Occipital lobe (tissue), 3 donors: ENCODE measurements at places on chromosomes 5 and 9. TPM values are rescaled to one million over a fixed set of nuclear protein-coding genes. Genes with fewer than 3 reads are reported as not detected.

GRCh38 chr9:38048316-38048969 lies 20.6 kb downstream of the SHB start:
- no peak for DNase-seq

The SLC23A1 gene
- not detected for total RNA-seq

GRCh38 chr5:92641031-92641962 lies 939.7 kb downstream of the NR2F1-AS1 start:
- DNase-seq, result no peak

GRCh38 chr5:33936004-33936380 lies 194 bp upstream of the RXFP3 start:
- peak; percentile 18 for DNase-seq

DNA sequence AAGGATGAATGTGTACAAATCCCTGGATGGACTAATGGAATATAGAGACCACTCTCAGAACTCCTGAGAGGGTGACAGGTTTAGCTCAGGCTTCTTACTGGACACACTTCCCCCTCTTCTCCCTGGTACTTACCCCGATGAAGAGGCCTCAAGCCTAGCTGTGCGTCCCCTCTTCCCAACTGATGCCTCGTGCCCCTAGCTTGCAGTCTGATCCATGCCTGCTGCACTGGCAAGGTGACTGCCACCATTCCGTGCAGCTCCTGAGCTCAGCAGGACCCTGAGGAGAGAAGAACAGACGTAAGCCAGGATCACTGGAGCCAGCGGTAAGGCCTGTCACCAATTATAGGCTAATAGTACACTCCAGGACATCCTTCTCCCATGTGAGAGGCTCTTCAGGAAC lies 5.5 kb upstream of the STOML2 start:
- no peak for DNase-seq

The RABEPK gene
- 17.5 TPM for total RNA-seq

GRCh38 chr5:74679966-74680365 lies 5.1 kb upstream of the HEXB start:
- no peak for DNase-seq

- no peak for DNase-seq
Observed at GRCh38 chr9:27487128-27487640, 36.9 kb upstream of the IFNK start.

The KIF24 gene
- total RNA-seq, result 0.78 TPM

The CDH6 gene
- 21.5 TPM for total RNA-seq

The SLC4A9 gene
- total RNA-seq, result under 0.01 TPM

GRCh38 chr9:113538701-113539430 lies 75.3 kb downstream of the RGS3 start:
- DNase-seq, result no peak

GRCh38 chr5:145924849-145925248 lies 11.5 kb upstream of the SH3RF2 start:
- DNase-seq, result no peak

The MPDZ gene
- 40.4 TPM for total RNA-seq

The SLCO6A1 gene
- total RNA-seq, result 0.94 TPM

DNA sequence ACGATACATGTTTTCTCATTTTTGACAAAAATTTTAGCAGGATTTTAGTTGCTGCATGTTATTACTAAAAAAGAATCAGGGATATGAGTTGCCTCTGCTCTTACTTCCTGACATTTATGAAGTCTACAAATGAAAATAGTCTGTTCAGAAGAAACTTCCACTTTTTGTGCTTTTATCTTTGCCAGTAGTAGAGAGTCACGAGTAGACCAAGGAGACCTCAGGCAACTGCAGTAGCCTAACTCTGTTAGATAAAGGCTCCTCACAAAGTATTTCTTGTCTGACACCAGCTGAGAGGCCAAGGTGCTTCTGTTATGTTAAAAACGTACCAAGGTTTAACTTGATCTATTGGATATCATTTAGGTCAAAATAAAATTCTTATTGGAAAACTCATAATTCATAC lies 333.9 kb downstream of the NR2F1-AS1 start:
- no peak for DNase-seq

- DNase-seq, result no peak
Observed at GRCh38 chr5:140295414-140295813, 7.5 kb downstream of the PFDN1 start.

The CMYA5 gene
- total RNA-seq, result 1.2 TPM

GRCh38 chr5:66603881-66604280 lies 7.7 kb downstream of the MAST4 start:
- no peak for DNase-seq

GRCh38 chr9:3676766-3677165 lies 151.0 kb upstream of the RFX3 start:
- no peak for DNase-seq

DNA sequence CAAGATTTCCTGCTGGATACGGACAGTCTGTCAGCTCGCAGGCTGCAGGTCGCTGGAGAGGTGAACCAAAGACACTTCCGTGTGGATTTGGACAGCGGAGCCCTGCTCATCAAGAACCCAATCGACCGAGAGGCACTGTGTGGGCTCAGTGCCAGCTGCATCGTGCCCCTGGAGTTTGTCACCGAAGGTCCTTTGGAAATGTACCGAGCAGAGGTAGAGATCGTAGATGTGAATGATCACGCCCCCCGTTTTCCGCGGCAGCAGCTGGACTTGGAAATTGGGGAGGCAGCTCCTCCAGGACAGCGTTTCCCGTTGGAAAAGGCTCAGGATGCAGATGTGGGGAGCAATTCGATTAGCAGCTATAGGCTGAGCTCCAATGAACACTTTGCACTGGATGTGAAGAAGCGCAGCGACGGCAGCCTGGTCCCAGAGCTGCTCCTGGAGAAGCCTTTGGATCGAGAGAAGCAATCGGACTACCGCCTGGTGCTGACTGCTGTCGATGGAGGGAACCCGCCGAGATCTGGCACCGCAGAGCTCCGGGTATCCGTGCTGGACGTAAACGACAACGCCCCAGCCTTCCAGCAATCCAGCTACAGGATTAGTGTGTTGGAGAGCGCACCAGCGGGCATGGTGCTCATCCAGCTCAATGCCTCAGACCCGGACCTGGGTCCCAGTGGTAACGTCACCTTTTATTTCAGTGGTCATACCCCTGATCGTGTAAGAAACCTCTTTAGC lies 658 bp downstream of the PCDHGC4 start:
- no peak for DNase-seq

DNA sequence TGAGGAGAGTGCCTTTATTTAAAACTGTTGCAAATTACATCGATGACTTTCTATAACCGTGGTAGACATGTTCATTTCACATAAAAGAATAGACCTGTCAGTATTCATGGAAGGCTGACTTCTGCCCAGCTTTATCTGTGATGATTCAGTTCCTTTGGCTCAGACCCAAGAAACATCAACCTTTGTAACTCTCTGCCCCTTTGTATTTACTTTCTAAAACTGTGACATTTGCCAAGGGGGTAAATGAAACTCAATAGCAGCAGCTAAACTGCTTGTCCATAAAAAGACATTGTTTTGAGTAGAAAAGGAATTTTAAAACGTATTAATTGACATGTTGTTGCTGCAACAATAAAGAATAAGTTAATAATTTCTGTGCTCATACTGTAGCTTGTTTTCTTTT lies 137.8 kb upstream of the ANKH start:
- DNase-seq, result no peak
